NCI-H2081 treated with DMSO at 0.1 percent for 48 hours (cell line): ENCODE measurements at places on chromosomes 16 and 17.

DNA sequence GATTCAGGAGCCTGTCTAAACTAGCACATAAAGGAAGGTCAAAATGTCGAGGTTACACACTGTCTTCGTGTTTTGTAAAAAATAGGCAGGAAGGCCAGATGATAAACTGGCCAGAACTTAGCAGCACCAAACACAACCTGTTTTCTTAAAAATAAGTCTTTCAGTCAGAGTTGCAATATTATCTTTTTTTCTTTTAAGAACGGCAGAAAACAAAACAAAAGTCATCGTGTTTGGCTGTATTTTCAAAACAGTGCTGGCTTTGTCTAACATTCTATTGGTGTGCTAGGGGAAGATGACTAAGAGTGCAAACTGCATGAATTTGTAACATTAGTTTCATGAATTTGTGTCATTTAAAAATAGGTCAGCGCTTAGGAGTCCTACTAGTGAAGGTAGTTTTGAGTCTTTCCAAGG, 5.3 kb downstream of the MAF start:
- no peak for DNase-seq

DNA sequence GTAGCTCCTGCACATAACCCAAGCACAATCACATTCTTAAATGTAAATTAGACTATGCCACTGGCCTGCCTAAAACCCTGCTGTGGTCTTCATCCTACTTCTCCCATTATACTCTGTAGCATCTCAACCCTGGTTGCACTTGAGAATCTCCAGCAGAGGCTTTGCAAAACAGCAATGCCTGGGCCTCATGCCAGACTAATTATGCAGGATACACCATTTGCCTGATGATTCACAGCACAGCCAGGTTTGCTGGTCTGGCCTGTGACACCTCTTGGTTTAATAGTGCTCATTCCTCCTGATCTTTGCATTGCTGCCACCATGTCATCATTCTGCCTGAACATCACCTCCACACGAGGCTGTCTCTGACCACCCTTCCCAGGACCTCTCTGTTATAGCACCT, 491.9 kb upstream of the TOM1L1 start:
- DNase-seq = no peak

GRCh38 chr16:60107437-60107836, 1373.3 kb upstream of the GOT2 start:
- DNase-seq = no peak

DNA sequence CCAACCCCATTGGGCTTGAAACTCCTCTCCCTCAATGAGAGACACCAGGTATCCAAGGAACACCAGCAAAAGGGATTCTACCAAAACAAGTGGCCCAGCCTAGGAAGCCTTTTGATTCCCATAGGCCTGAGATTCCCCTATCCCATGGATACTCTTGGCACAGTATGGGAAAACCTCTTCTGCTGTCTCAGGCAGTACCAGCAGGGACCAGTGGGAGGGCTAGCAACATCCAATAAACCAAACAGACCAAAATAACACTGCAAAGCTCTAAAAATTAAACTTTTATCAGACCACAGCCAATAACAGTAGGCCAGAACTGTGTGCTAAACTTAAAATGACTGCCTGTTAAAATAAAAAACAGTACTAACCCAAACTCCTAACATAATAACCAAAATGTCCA, 153.9 kb upstream of the CES5A start:
- no peak for DNase-seq

GRCh38 chr16:21713549-21714368, 50.0 kb downstream of the OTOA start:
- DNase-seq = no peak

DNA sequence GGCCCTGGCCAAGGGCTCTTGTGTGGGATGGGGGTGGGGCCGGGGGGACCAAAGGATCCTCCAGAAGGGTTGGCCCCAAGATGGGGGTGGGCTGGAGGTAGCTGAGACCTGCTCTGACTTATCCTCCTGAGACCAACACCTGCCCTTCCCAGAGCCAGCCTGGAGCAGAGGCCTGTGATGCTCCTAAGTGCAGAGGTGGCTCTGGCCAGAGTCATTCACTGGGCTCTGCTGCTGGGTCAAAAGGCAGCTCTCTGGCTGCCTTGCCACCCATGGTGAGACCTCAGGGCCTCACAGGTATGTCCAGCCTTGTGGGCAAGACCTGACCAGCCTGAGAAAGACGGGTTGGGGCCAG, 393 bp downstream of the SERPINF2 start:
- DNase-seq = no peak

- DNase-seq = no peak
These were observed 10.1 kb downstream of the TEKT5 start for GRCh38 chr16:10684511-10685151.

DNA sequence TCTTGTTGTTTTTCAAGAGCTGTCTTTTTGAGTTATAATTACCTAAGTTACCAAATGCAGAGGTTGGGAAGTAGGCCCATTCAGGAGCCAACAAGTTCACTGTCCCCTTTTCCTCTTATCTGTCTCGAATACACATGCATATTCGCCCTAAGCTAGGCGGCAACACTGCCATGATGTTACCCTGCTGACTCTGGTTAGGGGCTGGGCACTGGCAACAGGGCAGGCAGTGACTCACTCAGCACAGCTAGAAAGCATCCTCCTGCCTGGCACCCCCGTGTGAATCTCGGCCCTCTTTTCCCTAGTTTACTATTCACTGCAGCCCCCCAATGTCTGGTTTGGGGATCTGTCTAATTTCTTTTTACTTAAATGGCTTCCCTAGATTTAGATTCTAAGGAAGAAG, 13.8 kb downstream of the DBF4B start:
- DNase-seq = no peak

GRCh38 chr17:22517716-22518115, 825.4 kb downstream of the KCNJ18 start:
- DNase-seq = no peak

DNA sequence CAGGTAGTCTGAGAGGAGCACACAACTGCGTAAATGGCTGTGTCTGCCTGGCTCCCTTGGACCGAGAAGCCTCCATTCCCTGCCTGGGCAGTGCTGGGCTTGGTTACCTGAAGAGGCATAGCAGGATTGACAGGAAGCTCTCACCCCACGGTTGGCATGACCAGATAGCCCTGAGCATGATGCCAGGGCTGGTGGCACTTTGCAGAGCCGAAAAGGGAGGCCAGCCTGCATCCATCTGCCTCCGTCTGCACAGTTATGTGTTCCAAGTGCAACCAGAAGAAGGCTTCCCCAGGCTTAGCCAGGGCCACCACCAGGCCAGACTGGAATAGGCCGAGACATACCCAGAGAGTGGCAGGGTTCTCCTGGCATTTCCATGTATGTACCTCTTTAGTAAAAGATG, 36.6 kb downstream of the GNAO1 start:
- no peak for DNase-seq

GRCh38 chr17:1398931-1399678, 917 bp downstream of the YWHAE start:
- no peak for DNase-seq

DNA sequence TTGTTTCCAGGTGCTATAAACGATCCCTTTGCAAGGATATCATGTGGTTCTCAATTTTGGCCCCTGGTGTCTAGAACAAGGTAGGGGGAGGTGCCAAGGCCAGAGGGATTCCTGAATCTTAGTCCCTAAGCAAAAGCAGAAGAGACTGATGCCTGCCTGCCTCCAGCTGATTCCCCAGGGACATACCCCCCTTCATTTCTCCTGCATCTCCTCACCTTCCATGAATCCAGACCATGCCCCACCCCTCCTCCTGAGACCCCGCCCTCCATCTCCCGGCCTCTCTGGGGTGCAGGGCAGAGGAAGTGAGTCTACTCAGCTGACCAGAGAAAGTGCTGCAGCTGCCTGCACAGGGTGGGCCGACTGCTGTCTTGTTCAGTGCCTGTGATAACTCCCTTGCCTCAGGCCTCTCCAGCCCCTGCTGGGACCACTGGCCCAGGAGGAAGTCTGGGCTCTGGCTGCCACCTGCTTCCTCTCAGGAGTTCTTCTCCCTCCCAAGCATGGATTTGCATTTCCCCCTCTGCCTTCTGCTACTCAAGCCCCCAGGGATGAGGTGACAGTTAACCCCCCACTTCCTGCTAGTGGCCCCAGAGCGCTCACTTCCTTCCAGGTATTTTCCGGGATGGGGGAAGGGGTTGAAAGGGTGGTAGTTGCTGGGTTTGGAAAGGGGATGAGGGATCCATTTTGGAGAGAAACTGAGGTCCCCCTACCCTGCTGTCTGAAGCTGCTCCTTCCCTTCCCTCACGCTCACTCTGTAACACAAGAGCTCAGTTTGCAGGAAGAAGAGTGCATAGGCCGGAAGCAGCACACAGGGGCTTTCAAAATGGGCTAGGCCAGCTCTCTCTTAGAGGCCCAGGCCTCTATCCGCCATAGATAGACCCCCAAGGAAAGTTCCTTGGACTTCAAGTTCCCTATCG, 10.5 kb upstream of the TSPOAP1 start:
- DNase-seq = no peak

GRCh38 chr17:5249615-5250014, 15.0 kb upstream of the SCIMP start:
- DNase-seq = no peak

- DNase-seq = no peak
These were observed 295.6 kb downstream of the WWOX start for GRCh38 chr16:78395035-78395434.

DNA sequence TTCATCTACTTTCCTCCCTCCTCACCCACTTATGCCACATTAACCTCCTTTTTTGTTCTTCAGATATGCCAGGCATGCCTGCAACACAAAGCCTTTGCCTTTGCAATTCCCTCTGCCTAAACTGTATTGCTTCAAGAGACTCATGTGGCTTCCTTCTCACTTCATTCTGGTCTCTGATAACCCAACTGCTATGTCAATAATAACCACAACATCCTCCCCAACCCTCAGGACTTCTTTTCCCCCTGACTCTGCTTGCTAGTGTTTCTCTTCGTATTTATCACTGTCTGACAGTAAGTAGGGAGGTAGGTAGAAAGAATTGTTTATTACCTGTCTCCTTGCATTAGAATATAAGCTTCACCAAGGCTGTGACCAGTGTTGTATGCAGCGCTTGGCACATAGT, 22.4 kb downstream of the RBL2 start:
- DNase-seq = no peak

DNA sequence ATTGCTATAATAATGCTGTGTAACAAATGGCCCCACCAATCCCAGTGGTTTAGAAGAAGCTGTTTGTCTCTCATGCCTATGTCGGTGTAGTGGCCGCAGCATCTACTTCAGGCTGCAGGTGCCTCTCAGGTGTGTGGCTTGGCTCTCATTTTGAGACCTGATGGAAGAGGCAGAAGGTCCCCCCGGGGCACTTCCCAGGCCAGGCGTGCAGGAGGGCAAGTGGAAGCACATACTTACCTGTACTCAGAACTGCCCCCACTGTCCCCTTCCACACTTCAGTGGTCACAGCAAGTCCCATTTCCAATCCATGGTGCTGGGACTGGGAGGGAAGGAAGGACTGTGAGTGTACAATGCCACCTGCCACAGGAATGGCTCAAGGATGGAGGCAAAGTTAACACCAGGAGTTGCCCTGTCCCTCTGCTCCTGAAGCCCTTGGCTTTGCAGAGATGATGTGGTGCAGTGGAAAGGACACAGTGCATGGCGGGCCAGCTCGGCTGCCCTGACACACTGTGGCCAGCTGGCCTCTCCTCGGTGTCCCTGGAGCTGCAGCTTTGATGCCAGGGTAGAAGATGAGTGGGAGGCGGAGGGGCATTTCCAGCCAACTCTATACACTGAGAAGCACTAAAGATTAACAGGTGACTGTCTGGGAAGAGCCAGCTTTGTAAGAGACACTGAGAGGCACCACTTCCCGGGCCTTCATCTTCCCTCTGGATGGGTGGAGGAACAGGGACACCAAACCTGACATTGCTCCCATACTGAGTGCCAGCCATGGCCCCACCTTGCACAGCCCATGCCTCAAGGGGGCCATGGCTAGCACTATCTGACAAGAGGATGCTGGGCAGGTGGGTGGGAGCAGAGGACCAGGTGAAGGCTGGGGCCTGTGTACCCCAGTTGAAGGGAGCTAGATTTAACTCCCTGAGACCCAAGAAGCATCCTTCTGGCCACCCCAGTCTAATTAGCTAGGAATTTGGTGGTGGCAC, 105.9 kb downstream of the METRNL start:
- DNase-seq = no peak
